ENCODE measurements at places on chromosomes 11 and 22.

GRCh38 chr11:73307323-73308002 is 613 bp upstream of the ARHGEF17 start:
- peak; percentile 100 for DNase-seq

GRCh38 chr22:47356511-47357011 is 594.1 kb downstream of the TBC1D22A start:
- DNase-seq = no peak

DNA sequence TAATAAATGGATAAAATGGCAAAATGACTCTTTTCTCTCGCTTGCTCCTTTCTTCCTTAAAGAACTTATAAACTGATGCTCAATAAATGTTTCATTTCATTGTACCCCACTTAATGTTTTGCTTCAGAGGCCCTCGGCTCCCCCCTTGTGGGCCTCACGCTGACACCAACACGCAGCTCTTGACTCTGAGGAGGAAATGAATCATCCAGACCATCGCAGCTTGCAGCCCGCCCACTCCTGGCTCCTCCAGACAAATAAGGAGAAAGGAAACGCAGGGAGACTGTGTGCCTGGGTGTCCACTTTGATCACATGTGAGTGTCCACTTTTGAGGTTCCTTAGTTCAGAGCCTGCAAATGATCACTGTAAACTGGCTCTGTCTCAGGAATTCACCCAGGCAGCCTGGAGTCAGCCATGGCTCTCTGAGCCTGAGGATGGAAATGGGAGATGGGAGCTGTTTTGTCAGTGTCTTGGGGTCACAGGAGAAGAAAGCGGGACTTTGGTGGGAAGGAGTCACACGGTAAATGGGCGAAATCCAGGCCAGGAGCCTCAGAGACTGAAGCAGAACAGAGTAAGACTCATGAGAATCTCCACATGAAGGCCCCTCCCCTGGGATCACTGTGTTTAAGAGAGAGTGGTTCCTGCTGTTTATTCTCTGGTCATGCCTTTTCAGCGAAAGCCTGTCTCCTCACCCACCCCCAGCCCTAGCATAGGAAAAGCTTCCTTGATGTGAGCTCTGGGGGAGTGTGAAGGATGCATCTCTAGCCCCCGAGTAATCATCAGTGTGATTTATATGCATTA is 96.5 kb downstream of the CWC15 start:
- DNase-seq = peak; percentile 97

GRCh38 chr11:44748606-44749005 is 21.8 kb downstream of the TSPAN18 start:
- DNase-seq = no peak

GRCh38 chr22:35426801-35427140 is 26.8 kb downstream of the MCM5 start:
- DNase-seq = no peak

DNA sequence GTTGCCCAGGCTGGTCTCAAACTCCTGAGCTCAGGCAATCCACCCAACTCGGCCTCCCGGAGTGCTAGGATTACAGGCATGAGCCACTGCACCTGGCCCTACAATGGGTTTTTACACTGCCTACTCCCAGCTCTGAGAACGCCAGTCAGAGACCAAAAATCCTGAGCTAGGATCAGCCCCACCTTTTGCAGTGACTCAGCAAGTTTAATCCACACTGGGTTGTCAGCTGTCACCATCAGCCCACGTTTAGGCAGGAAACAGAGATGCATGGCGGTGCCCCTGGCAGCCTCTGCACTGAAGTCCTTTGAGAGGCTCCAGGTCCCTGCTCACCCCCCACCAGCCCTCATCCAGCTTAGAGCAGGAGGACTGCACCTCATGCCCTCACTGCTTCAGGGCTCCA is 117.6 kb downstream of the ARHGAP8 start:
- no peak for DNase-seq

DNA sequence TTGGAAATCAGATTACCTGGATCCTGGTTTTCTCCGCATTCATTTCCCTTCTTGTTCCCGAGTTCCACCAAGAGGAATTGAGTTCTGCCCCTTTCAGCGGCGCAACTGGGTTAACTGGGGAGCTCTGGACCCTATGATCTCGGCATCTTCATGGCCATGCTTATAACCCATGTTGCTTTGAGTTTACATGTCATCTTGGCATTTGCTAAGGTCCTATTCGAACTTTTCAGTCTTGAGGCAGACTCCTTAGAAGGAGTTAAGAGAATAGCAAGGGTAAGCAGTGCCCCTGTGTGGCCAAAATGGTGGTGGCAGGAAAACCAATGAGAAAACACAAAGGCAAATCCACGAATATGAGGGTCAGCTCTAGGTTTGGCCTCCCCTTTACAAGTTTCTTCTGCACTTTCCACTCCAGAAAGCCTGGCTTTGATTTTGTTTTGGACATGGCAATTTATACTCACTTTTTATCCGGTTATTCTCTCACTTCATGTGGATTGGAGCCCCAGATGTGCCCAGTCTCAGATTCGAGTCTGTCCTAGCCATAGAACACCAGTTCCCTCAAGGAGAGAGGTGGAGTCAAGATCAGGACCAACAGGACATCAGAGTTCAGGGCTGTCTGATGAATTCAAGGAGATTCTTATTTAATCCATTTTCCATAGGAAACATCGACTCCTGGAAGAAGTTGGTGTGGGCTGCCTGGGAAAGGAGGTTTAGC is 55.3 kb upstream of the FBXO3 start:
- DNase-seq = peak; percentile 78

DNA sequence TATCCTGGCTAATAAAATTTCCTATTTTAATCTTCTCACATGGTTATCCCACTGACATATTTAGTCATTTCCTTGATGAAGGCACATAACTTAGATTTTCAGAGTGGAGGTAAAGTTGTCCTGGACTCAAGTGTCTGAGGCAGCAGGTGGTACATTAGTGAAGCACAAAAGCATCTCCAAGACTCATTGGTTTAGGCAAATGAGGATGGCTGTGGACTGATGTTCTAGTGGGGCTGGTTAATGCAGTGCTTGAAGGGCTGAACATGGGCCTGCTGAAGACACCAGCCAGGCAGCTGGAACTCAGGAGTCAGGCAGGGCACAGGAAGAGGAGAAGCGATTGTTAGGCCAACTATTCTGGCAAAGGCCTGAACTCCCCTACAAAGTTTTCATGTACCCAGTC is 76.3 kb upstream of the SESN3 start:
- no peak for DNase-seq

GRCh38 chr11:95569207-95569606 is 220.4 kb downstream of the FAM76B start:
- DNase-seq = no peak

GRCh38 chr11:47152126-47152952 is 24.3 kb downstream of the ARFGAP2 start:
- no peak for DNase-seq

- no peak for DNase-seq
These were observed 46.2 kb downstream of the MACROD1 start for GRCh38 chr11:64119700-64120099.

DNA sequence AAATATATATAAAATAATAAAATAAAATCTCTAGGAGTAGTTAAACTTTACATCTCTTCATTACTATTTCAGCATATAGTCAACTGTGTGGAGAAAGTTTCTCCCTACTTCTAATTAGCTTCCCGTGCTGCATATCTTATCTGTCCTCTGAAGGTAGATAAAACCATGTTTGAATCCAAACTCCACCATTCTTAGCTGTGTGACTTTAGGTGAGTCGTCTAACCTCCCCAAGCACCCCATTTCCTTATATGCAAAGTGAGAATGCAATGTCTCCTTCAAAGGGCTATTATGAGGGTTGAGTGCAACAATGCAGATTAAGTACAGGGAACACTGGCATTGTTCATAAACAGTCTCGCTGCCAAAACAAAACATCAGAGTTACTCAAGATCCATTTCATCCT is 80.8 kb upstream of the DRD2 start:
- DNase-seq = no peak

DNA sequence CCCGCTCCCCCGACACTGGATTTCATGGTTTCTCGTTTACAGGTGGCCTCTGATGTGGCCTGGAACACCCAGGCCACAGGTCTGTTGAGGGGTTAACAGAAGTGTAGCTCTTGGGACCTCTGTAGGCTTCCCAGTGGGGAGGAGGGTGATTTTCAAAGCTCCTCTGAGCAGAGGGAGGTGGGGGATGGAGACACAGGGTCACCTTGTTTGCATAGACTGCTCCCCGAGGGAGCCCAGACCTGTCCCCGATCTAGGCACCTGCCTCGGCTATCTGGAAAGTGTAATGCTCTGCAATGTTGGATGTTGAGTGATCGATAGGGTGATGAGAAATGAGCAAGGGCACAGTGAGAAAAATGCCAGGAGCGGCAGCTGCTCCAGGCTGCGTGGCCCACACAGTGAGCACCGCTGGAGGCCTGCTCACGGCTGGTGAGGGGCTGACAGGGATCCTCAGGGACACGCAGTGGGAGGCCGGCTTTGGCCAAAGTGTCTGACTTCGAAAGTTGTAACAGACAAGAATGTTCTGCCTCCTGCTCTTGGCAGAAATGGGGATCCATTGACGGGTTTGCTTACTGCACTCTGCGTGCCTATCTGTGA is 594.1 kb downstream of the BRD1 start:
- DNase-seq = no peak

DNA sequence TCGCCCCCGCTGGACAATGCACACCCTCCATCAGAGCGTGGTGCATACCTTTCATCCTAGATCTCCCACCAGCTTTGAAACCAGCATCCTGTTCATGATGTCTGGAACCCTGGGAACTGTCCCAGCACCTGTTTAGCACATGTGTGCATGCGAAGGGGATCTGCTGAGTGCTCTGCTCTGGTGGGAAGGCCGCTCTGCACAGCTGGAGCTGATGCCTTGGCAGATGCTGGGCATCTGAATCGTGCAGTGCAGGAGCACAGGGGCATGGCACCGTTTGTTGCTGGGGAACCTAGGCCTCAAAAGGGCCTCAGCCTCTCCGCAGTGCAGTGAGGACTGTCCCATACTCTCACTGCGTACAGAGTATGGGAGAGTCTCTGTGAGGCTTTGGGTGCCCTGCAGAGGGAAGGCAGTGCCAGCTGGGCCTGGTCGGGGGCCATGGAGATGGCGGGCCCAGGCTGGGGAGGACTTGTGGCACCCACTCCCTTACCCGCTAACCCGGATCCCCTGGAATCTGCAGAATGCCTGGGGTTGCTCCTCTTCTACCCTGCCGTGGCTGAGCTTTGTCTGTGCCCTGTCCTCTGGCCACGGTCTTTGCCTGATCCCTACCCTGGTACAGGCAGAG is 72.9 kb upstream of the ATXN10 start:
- no peak for DNase-seq

- no peak for DNase-seq
These were observed 39.7 kb downstream of the ADAMTS8 start for GRCh38 chr11:130388607-130389205.

GRCh38 chr11:16779436-16779835 is 41.0 kb downstream of the C11orf58 start:
- no peak for DNase-seq

GRCh38 chr11:45580399-45580798 is 85.0 kb downstream of the CHST1 start:
- peak; percentile 29 for DNase-seq

DNA sequence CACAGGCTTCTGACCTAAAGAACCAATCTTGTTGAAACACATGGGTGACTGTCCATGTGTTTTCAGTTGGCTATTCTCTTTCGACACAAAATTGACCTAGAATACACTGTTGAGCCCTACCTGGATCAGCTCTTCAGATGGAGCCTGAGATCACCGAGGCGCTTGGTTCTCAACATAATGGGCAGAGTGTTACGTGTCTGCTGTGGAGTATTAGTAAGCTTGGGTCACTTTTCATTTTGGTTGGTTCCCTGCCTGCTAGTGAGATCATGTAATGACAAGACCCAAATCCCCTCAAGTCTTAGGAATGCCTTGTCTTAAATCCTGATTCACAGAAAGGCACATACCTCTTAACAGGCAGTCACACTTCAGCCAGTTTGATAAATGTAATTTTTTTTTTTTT is 8.7 kb downstream of the MED19 start:
- DNase-seq = no peak

DNA sequence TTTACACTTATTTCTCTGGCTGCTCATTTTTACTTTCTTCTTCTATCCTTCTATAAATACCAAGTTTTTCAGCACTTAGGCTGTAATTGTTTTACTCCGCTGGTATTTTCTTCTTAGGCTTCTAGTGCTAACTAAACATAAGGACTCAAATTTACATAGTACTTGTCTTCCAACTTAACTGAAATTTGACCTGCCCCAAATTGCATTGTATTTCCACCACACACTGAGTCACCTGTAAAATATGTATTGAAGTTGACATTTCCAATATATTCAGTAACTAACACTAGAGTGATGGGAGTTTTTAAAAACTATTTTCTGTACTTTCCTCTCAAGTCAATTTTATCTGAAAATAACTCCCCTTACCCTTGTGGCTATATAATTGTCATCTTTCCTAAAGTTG is 1794.1 kb upstream of the RAG2 start:
- peak; percentile 20 for DNase-seq

DNA sequence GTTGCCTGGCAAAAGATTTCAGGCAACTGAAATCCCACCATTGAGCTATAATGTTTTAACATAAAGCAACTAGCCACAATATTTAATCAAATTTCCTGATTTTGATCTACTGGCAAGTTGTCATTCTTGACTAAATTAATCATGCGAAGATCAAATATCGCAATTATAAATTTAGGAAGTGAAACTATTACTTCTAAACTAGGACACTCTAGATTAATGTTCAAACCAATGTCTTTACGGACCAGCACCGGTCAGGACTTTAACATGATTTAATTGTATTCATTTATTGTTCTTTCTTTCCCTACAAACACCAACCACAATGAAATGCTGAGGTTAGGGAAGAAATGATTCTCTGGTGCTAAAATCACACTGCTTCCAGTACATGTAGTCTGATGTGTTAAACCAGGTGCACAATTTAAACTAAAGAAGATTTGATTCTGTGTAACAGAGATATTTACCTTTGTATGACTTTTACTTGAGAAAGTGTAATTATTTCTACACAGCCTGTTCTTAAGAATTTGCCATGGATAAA is 14.9 kb downstream of the GAS2 start:
- no peak for DNase-seq

DNA sequence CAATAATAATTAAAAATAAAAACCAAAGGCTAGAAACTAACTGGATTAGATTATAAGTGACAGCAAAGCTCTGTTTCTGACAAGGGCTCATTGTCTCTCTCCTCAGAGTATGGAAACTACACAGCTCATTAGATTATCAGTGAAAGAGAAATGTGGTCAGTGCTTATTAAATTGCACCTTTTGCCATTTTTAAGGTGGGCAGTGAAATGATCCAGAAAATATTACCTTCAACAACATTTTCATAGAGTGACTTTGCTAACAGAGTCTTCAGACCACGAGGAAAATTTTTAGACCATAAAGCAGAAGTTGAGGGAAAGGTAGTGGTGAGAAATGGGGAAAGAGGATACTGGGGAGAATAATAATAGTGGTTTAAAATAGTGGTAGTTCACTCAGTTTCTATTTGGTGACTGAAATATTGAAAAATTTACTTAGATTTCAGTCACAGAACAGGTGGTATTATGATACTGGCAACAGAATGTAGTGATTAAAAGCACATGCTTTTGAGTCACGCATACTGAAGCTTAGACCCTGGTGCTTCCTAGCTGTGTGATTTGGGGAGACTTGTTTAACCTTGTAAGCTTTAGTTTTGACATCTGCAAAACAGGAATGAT is 684.0 kb upstream of the CCDC90B start:
- no peak for DNase-seq

All from astrocyte of the spinal cord (primary cell).